ENCODE measurements at places on chromosomes 3 and 15.

GRCh38 chr3:182908471-182908870, 71.9 kb downstream of the DCUN1D1 start:
- no peak for DNase-seq

DNA sequence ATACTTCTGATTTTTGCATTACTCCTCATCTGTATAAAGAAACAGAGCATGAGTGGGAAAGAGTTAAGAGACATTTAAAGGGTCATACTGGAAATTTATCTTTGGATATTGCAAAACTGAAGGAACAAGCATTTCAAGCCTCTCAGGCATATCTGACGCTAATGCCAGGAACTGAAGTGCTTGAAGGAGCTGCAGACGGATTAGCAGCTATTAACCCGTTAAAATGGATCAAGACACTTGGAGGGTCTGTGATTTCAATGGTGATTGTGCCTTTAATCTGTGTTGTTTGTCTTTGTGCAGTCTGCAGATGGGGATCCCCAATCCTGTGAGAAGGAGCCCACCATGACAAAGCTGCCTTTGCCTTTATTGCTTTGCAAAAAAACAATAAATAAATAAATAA, 202.5 kb upstream of the UBE3A start:
- no peak for DNase-seq

DNA sequence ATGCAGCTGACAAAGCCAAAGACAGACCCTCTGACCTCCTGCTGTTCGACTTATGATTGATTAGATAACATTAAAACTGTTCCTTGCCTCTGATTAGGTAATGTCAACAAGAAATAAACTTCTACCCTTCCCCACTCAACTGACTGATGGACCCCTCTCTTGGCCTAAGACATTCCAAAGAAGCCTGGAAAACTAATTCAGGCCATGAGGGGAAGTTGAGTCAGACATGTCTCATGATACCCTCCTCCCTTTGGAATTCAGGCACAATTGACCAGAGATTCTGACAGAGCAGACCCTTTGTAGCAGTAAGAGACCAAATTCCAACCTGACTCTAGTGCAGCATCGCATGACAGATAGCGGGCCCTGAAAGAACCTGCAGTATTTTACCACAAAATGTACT, 354.5 kb downstream of the OCA2 start:
- DNase-seq = no peak

GRCh38 chr3:11258958-11259357, 13.2 kb upstream of the ATG7 start:
- no peak for DNase-seq

GRCh38 chr3:197242784-197243432, 55.5 kb downstream of the DLG1 start:
- DNase-seq = no peak

DNA sequence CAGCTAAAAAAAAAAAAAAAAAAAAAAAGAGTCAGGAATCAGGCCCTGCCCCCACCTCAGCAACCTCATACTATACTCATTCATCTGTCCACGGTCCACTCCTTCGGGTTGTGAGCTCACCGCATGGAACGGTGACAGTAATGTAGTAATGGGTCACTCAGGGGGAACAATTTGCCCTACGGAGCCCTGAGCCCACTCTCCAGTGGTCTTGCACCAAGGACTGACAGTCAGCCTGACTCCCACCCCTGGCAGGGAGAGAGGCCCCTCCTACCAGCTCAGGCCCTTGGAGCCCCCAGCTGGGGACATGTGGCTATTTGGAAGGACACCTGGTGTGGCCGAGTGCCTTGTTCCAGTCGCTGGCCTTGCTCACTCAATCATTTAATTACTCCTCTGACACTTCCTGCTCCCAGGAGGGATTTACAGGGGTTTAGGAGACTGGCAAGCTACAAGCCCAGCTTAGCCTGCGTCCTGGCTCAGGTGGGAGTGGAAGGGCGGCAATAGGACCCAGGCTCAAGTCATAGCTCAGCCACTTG, 19.9 kb upstream of the CACNA2D2 start:
- DNase-seq = no peak

GRCh38 chr3:131712662-131713061, 209.9 kb upstream of the MRPL3 start:
- no peak for DNase-seq

GRCh38 chr3:8443829-8444791, 57.5 kb upstream of the LMCD1 start:
- DNase-seq = no peak

- DNase-seq = no peak
Observed at GRCh38 chr15:35054380-35054779, 30.7 kb downstream of the NANOGP8 start.

DNA sequence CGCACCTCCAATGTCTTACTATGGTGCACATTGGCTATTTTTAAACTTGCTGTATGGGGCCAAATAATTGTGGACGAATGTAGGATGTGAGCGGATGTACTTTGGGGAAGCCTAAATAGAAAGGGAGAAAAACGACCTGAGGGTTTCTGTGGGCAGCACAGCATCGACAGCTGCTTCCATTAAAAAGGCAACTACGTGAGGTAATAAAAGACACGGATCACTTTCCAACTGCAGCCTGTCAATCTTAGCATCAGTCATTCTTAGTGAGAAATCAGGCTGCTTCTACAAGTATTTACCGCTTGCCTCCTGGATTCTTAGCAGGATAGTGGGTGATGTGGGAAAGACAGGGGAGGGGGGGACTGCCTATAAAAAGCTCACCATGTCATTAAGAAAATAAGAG, 186.7 kb upstream of the SLC2A2 start:
- DNase-seq = no peak

- DNase-seq = no peak
Observed at GRCh38 chr3:62479326-62479725, 106.0 kb upstream of the FEZF2 start.

DNA sequence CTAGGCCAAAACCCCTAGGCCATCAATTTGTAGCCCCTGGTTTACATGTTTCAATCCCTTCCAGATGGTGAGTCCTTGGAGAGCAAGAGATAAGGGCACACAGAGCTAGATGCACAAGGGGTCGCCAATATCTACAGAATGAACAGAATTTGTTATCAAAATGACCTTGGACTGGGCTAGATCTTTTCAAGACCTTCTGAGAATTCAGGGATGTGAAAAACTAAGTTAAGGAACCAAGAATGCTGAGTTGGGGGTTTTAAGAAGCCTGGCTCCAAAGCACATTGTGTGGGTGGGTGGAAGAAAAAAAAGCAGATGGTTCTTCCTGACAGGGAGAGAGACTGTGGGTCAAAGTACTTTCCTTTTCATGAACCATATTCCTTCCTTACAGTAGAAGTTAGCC, 10.2 kb downstream of the CDCP1 start:
- DNase-seq = no peak

DNA sequence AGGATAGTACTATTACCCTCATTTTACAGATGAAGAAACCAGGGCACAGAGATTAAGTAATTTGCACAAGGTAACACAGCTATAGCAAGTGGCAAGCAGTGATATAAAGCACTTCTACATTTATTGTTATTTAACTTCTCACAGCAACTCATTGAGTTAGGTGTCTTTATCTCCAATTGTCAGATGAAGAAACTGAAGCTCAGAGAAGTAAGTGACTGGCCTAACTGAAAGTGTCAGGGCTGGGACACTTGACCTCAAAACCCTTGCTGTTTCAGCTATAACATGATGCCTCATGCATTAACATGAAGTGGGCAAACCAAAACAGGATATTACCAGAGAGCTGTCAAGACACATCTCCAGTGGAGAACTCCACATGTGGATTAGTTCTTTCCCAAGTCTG, 65.8 kb upstream of the LEKR1 start:
- DNase-seq = peak; percentile 31

DNA sequence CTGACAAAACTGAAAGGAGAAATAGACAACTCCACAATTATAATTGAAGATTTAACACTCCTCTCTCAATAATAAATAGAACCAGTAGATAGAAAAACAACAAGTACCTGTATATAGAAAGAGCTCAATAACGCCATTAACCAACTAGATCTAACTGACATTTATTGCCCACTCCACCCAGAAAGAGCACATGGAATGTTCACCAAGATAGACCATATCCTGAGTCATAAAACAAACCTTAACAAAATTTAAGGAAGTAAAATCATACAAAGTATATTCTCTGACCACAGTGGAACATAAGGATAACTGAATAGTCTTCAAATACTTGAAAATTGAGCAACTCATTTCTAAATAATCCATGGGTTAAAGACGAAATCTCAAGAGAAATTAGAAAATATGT, 25.1 kb downstream of the KBTBD12 start:
- DNase-seq = no peak

GRCh38 chr3:4850928-4851265, 128.3 kb upstream of the BHLHE40 start:
- peak; percentile 40 for DNase-seq

DNA sequence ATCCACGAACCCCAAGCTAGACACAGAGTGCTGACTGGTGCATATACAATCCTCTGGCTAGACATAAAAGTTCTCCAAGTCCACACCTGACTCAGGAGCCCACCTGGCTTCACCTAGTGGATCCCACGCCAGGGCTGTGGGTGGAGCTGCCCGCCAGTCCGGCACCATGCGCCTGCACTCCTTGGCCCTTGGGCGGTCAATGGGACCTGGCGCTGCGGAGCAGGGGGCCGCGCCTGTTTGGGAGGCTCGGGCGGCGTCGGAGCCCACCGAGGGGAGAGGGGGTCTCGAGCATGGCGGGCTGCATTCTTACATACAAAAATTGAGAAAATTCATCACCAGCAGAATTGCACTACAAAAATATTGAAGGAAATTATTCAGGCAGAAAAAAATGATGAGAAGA, 120.7 kb upstream of the FAN1 start:
- DNase-seq = no peak

DNA sequence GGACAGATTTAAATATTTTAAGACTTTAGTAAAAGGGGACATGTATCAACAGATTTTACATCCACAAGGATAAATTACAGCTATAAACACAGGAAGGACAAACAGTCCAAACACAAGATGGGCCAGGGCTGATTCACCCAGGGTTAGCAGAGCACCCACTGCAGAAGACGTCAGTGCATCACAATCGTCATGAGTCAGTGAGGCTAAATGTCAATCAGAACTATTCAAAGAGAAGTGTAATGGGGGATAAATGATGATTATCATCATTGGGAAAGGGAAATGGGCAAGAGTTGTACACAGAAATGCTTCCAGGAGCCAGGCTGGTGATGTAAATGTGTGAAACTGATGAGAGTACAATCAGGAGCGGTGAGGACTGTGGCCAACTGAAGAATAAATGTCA, 226.8 kb downstream of the PLCL2 start:
- DNase-seq = no peak

Data from GM13976 (cell line).